ENCODE measurements at places on chromosomes 3 and 15.

DNA sequence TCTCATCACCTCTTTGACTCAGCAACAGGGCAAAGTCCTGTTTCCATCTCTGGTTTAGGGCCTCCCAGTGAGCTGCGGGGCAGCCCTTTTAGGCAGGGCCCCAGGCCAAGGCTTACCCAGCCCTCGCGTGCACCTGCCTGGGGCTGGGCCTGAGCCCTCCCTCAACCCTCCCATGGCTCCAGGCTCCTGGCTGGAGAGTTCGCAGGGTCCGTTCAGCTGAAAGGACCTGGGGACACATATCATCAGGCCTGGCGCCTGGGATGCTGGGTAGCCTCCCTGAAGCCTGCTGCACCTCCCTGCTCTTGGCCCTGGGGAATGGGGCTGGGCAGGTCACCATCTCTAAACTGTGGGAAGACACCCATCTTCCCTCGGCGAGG lies 29.7 kb downstream of the HDAC11 start:
- no peak for DNase-seq

DNA sequence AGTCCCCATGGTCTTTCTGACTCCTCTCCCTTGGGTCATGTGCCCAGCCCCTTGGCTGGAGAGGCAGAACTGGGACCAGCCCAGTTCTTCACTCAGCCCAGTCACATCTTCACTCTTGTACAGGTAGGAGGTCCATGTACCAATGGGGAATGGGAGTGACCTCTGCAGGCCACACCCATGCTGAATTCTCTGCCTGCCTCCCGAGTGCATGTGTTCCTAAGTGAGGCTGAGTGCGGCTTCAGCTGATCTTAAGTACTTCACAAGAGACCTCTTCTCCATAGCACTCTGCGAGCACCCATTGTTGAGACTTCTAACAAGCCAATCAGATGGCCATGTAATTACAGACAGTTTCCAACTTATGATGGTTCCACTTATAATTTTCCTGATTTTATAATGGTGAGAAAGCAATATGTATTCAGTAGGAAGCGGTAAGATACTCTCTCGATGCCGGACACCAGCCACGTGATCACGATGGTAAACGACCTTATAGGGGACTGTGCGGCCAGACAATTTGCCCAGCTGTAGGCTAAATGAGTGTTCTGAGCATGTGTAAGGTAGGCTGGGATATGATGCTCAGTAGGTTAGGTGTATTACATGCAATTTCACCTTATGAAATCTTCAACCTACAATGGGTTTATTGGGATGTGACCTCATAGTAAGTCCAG lies 112.1 kb downstream of the KLF13 start:
- no peak for DNase-seq

DNA sequence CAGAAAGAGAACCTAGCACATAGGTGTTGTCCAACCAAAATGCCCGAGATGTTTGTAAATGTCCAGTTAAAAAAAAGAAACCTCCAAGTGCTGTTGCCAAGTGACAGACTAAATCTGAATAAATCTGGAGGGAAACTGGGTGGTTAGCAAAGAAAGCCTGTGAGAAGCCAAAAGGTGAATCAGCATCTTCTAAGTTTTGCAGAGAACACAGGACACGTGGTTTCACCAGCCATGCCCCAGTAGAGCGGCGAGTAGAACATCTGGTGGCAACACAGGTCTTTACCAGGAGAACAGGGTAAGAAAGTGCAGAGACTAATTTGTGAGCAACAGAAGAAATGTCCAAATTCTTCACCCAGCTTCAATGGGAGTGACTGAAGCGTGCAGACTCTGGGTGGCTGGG lies 986.0 kb downstream of the ROBO2 start:
- DNase-seq, result no peak

DNA sequence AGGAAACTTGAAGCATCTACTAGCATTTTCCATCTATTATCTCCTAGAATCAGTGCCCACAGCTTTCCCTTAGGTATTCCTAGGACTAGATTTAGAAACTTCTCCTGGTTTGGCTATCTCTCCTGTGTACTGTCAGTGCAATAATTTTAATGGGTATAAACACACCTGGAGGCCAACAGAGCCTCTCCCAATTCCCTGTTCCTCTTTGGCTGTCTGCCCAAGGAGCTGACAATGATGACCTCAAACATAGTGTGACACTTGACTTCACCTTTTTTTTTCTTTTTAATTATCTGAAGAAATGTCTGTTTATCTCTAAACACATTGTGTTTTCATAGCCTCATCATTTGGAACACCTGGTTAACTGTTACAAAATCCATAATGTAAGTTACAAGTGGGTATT lies 754.5 kb upstream of the ALCAM start:
- DNase-seq, result no peak

DNA sequence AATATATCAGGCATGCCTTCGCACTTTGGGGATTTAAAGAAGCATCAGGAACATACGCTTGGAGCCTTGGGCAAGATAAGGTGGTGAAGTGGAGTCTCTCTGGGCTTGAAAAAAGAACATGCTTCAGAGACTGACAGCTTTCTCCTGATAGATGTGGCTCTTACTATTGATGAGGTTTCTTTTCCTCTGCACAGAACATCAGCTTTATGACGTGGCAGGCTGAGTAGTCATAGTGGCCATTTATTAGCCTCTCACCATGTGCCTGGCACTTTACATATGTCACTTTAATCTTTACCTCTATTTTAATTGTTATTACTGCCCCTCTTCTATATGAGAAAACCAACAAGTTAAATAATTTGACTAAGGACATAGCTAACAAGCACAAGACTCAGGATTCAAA lies 19.0 kb upstream of the LRRC58 start:
- DNase-seq, result no peak

DNA sequence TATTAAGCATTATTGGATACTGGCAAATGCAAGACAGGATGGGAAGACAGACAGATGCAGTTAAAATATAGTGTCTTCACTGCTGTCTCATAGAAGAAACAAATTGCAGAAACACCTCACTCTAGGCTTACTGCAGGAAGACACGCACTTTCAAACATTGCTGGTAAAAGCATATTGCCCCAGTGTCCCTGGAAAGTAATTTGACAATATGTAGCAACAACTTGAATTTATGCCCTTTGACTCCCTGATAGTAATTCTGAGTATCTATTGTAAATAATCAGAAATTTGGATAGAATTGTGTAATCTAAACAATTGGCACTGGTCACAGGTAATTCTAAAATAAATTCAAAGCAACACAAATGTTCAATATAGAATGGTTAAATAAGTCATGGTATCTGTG lies 62.0 kb downstream of the MSL2 start:
- DNase-seq, result no peak

DNA sequence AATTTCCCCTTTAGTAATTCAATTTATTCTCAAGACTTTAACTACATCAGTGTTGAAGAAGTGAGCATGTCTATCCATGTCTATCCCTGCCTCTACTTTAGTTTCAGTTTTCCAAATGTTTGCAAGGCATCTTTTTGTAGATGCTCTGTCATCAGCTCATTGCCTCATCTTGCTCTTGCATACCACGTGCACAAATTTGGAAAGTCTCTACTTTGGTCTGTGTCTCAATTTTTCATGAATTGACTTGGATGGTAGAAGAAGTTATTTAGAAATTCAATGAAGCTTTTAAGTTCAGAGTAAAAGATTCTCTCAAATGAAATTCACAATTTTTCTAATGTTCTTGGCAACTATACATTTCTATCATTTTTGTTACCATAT lies 55.3 kb downstream of the CLDN1 start:
- DNase-seq, result no peak

DNA sequence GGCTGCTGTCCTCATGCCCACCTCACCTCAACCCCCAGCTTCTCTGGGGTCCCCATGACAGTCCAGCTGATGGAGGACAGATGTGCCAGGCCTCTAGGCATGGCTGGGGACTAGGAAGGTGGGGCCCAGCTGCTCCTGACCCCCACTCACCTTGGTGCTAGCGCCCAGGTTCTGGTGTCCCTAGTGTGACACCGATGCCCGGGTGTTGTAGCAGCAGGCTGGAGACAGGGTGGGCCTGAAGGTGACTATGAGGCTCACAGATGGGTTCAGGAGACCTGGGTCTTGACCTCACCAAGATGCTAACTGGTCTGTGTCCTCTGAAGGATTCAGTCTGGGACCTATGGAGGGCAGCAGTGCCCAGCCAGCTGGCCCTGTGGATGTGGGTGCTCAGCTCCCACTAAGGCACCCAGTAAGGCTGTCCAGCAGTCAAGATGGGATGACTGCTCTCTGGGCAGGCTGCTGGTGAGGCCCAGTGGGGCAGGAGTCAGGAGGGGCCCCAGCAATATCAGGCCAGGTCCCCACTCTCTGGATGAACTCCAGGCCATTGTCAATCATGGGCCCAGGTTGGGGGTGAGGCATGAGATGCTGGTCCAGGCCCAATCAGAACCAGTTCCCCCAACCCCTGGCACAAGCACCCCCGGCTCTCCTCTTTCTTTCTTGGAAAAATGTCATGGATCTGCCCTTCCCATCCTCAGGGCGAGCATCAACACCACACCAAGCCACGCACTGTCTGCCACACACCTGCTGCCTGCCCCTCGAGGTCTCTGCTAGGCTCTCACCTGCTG lies 33.0 kb downstream of the ALDH1L1 start:
- DNase-seq, result no peak
